CD4-positive, alpha-beta T cell treated with Interleukin-21 for 1 hour (primary cell): ENCODE measurements at places on chromosomes 1 and 21.

DNA sequence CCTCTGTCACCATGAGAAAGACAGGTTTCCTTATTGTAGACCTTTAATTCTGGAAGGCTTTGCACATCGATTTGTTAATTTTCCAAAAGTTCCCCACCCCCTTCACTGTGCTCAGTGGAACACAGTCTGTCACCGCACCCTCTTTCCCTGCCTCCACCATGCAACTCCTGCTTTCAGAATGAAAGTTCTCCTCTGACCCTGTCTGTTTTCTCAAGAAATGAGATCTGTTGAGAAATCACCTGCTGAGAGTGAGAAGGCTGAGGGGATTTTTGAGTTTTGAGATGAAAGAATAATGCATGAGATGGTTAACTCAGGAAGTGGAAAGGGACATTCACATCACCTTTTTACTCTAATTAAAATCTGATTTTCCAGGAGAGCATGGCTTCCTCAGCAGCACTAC lies 99.6 kb downstream of the CYYR1 start:
- DNase-seq, result no peak

DNA sequence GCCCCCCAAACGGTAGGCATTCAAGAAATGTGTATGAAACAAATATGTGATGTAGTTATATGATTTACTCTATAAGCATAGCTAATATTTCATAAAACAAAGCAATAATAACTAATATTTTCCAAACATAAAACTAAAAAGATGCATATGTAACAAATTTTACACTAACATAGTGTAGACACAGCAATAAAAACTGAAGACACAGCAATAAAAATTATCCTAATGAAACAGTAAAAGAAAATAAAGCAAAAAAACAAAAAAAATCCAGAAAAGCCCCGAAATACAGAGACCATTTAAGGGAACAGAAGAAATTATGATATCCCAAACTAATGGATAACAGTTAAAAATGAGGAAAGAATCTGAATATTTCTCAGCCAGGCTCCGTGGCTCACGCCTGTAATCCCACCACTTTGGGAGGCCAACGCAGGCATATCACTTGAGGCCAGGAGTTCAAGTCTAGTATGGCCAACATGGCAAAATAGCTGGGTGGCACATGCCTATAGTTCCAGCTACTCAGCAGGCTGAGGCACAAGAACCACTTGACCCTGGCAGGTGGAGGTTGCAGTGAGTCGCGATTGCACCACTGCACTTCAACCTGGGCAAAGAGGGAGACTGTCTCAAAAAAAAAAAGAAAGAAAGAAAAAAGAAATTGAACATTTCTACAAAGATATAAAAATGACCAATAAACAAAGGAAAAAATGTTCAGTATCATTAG lies 38.2 kb upstream of the PSMG1 start:
- DNase-seq, result no peak

GRCh38 chr1:209417761-209418160 lies 165.8 kb upstream of the CAMK1G start:
- DNase-seq, result no peak

GRCh38 chr1:1809489-1809888 lies 31.2 kb upstream of the NADK start:
- DNase-seq, result no peak

DNA sequence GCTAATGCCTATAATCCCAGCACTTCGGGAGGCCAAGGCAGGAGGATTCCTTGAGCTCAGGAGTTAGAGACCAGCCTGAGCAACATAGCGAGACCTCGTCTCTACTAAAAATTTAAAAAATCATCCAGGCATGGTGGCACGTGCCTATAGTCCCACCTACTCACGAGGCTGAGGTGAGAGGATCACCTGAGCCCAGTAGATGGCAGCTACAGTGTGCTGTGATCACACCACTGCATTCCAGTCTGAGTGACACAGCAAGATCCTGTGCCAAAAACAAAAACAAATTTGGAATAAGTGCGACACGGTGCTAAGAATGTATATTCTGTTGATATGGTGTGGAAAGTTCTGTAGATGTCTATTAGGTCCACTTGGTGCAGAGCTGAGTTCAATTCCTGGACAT lies 15.1 kb downstream of the USP33 start:
- no peak for DNase-seq

- peak; percentile 40 for DNase-seq
Measured at GRCh38 chr1:233294913-233295236, 650 bp downstream of the PCNX2 start.

- no peak for DNase-seq
Measured at GRCh38 chr1:190286111-190286510, 191.6 kb downstream of the BRINP3 start.

DNA sequence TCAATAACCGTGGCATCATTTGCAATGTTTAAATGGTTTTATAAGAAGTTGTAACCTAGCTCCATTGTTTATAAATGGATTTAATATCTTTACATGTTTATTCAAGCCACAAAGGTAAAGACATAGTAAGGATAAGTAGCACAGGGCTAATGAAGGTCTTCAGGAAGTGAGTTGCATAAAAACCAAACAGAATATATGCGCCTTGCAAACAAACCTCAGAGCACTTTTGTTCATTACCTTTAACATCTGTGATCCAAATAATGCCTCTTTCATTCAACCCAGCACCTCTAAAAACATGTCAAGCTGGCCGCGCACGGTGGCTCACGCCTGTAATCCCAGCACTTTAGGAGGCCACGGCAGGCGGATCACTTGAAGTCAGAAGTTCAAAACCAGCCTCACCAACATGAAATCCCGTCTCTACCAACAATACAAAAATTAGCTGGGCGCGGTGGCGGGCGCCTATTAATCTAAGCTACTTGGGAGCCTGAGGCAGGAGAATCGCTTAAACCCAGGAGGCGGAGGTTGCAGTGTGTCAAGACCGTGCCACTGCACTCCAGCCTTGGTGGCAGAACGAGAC lies 25.3 kb downstream of the BRINP3 start:
- no peak for DNase-seq

DNA sequence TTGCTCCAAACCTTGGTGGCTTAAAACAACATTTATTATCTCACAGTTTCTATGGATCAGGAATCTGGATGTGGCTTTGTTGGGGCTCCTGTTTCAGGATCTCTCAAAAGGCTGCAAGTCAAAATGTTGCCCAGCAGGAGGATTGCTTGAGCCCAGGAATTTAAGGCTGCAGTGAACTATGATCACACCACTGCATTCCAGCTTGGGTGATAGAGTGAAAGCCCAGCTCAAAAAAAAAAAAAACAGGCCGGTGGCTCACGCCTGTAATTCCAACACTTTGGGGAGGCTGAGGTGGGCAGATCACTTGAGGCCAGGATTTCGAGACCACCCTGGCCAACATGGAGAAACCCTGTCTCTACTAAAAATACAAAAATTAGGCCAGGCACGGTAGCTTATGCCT lies 30.0 kb downstream of the BCAS2 start:
- DNase-seq, result no peak

- DNase-seq, result no peak
Measured at GRCh38 chr21:32951041-32951440, 74.7 kb upstream of the OLIG2 start.

DNA sequence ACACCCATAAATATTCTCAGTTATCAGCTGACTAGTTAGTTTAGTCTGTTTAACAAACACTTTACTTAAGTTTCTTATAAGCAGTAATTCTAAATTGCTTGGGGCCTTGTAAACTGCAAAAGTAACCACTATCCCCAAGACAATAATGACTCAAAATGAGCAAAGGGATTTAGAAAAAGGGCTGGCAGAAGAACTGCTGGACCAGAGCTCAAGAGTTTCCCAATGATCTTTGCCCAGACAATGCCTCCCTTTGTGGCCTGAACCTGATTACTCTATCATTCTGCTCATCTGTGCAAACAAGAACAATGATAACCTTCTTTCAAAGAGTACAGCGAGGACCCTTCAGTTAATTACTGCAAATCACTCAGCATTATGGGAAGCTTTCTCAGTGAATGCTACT lies 123.5 kb downstream of the TIAM1 start:
- no peak for DNase-seq

- DNase-seq, result no peak
Measured at GRCh38 chr1:89800022-89800655, 20.7 kb upstream of the LRRC8D start.
